ELF-1 (cell line): ENCODE measurements at places on chromosomes 7 and 10.

DNA sequence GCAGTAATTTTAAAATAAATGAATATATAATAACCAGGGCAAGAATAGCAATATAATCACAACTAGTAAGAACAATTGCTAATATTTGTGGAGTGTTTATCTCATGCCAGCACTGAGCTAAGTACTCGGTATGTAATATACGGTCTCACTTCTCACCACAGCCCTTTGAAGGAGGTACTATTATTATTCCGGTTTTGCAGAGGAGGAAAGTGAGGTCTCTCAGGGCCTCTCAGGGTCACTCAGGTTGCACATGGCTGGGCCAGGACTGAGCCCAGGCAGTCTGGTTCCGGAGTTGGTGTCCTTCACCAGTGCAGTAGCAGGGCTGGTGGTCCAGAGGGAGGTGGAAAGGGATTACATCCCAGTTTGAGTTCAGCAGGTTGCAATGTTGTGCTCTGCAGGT is 80.9 kb downstream of the CHN2 start:
- DNase-seq, result no peak

- no peak for DNase-seq
These were observed 177.7 kb upstream of the ADO start for GRCh38 chr10:62626817-62627216.

- no peak for DNase-seq
These were observed 6.6 kb downstream of the GNA12 start for GRCh38 chr7:2837496-2837895.

- DNase-seq, result no peak
These were observed 186.1 kb downstream of the MLLT10 start for GRCh38 chr10:21720090-21720489.

GRCh38 chr7:138705167-138705566 is 4.0 kb upstream of the SVOPL start:
- DNase-seq, result no peak

GRCh38 chr7:106583100-106583499 is 77.9 kb downstream of the CCDC71L start:
- DNase-seq, result no peak

GRCh38 chr10:46525177-46525823 is 31.2 kb downstream of the GPRIN2 start:
- DNase-seq, result no peak

GRCh38 chr10:97013983-97014382 is 171.8 kb downstream of the SLIT1 start:
- no peak for DNase-seq

- DNase-seq, result no peak
These were observed 11.6 kb downstream of the RPS24 start for GRCh38 chr10:78045237-78045636.

DNA sequence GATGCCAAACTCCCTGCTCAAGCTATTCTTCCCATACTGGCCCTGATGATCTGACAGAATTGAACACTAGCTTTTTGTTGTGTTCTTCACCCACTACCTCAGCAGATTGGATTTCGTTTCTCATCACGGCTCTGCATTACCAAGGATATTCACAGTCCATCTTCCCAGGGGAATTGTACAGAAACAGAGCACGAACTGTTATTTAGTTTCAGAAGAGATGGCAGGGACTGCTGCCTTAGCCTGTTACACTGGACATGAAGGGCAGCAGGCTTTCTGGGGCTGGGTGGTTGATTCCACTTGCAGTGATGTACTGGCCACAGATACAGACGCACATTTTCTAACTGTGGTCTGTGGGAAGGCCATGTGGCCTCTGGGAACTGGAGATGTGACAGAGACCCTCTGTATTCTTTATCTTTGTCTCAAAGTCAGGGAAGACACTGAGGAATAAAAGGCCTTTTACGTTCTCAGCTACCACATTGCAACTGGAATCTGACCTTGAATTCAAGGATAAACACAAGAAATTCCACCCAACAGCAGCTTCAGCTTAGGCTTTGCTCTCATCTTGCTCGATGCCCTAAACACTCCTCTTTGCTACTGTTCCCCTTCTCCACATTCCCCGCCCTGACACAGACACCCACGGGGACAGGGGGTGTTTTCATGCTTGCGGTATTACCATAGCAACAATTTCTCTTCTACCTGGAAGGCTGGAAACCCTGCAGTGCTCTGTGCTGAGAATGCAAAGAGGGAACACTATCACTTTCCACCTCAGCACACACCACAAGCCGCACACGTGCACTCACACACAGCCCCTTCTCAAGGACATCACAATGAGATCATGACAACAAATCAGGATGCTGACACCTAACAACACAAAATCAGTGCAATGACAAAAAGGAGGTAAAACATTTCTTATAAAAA is 81.7 kb downstream of the RNF216 start:
- no peak for DNase-seq

GRCh38 chr7:143419880-143420279 is 11.2 kb upstream of the EPHA1 start:
- no peak for DNase-seq

DNA sequence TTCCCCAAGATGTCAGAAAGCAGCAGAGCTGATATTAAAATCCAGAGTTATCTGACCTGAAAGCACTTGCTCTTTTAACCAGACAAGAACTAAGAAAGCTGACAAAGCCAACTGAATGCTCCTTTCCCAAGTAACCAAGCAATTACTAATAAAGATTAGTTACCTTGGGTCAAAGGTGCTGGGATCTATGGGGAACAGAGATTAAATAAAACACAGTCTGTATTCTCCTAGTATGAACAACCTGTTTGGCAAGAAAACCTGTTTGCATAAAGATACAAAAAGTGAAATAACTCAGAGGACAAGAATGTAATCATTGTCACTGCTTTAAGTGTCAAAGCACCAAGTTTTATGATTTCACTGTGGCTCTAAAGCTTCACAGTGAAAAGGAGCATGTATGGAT is 35.7 kb downstream of the ITPRID1 start:
- DNase-seq, result no peak

DNA sequence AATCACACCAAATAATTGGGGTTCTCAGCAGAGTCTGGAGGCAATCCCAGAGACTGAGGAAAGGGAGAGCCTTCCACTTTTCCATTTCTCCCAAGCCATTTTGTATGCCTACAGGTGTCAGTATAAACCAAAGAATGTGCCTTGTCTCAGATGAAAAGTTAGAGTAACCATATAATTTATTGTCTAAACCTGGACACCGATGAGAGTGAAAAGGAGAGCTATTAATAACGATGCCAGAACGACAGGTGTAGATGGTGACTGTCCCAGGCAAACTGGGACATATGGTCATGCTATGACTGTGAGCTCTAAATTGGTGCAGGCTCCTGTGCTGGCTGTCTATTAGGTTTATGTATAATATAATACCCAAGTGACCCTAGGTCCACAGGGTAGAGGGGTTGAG is 219.6 kb downstream of the ARHGAP12 start:
- DNase-seq, result no peak

GRCh38 chr10:132360766-132361447 is 28.9 kb downstream of the LRRC27 start:
- peak; percentile 38 for DNase-seq

DNA sequence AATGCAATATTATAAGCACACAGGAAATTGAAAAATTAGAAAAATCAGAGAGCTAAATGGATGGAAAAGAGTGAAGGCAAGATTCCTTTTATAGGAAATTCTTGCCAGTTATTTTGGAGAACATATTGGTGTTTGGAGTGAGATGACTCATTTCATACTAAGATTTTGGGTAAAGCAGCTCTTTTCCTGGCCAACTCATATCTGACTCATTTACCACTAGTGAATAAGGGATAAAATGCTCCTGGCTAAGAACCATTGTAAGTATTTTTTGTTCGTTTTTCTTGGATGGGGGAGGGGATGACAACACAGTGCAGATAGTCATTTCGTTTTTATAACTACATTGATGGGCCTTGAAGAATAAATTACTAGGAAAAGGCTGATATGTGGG is 139.3 kb downstream of the TWIST1 start:
- no peak for DNase-seq

GRCh38 chr10:74821501-74821900 is 4.9 kb upstream of the KAT6B start:
- no peak for DNase-seq

DNA sequence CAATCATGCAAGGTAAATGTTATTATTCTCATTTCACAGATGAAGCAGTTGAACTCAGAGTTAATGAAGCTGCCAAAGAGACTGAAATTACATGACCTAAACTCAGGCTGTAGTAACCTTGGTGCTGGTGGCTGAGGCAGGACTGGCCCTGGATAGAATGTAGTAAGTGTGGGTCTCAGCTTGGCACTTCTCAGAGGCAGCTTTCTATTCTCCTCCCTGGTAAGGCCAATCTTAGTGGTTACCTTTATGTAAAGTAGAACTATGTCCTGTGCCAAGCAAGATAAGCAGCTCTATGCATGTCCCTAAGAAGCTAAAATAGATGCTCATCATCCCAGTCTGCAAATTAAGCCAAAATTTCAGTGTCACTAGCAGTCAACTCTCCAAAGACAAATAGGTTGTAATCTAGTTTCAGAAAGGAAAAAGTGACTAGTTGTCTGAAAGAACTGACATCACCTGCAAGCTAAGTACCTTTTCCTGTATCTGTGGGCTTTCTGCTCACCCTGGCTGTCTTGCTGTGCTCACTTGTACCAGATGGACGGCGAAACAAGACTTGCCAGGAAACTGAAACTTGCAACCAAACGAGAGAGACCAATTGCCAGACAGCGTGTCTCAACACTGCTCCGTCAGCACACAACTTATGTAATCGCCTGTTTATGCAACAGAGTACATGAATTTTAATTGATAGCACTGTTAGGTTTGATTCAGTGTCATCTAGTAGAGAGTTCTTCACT is 43.7 kb downstream of the CH25H start:
- DNase-seq, result no peak

GRCh38 chr7:117907049-117907640 is 33.9 kb upstream of the CTTNBP2 start:
- DNase-seq, result no peak

DNA sequence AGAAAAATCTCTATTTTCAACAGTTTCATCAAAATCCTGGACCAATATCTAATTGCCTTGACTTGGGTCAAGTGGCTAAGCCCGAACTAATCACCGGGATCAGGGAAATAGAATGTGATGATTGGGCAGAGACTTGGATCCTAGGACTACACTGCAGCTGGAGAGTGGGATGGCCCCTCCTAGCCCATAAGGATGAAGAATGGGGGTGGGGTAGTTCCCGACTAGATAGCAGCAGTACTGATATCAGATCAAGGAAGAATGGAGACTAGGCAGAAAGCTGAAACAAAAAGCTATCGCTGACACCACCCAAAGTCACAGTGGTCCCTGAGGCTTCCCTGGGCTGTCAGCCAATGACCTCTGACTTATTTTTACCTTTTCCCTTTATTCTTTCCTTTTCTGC is 160.4 kb upstream of the PHYHIPL start:
- DNase-seq, result no peak

DNA sequence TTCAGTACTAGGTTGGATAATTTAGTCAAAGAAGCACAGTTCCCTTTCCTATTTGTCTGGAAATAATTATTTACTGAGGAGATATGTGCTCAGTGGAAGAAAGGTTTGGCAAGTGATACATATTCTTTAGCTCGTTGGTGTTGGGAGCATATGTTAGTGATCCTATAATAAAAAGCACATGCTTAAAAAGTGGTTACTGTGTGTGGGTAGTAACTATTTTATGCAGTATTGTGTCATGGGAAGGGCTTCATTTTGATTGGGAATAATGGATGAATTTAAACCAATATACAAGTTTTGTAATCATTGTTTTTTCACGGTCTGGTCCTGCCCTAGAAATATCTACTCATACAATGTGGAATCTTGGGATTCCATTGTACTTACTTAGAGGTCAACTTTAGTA is 188.7 kb upstream of the PPP1R3A start:
- no peak for DNase-seq

DNA sequence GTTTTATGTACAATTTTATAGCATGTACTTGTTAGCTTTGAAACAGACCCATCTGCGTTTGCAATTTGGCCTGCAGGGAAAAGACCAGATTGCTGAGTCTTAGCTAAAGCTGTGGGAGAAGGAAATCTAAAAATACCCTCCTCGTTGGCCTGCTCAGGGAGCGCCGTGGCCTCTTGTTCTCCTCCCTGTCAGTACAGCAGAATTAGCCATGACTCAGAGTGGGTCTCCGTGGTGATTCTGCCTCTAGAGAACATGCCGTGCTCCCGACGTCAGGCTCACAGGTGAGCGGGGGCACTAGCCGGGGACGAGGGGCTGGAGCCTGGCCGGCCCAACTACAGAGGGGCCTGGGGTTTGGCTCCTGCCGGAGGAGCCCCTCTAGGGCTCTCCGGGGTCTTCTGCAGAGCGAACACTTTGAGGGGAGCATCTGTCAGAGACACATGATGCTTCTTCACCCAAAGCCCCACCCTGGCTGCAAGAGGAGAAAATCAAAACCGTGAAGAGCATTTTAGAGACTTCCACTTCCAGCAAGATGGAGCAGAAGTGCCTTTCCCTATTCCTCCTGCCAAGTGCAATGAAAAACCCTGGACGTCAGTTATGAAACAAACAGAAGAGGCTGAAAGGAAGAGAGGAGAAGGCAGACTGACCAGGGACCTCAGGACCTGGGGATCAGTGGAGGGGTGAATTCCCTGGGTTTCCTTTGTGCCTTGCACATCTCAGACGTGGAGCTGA is 98.9 kb downstream of the LHPP start:
- no peak for DNase-seq

- DNase-seq, result no peak
These were observed 145.4 kb downstream of the LRRC4 start for GRCh38 chr7:127885843-127886242.

DNA sequence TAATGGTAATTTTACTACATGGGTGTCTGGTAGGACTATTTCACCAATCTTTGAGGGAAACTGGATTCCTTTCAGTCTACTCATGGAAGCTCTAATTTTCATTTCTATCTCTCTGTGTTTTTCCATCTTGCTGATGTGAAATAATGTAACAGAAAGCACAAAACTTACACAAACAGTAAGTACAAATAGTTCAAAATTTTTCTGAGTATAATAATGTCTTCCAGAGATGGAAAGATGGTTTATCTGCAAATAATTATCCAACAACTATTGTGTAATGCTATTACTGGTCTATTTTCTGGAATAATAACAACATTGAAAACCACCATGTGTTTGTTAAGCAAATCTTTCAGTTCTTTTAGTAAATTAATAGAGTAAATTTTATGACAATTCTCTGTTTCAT is 565.8 kb upstream of the MGMT start:
- DNase-seq, result no peak

DNA sequence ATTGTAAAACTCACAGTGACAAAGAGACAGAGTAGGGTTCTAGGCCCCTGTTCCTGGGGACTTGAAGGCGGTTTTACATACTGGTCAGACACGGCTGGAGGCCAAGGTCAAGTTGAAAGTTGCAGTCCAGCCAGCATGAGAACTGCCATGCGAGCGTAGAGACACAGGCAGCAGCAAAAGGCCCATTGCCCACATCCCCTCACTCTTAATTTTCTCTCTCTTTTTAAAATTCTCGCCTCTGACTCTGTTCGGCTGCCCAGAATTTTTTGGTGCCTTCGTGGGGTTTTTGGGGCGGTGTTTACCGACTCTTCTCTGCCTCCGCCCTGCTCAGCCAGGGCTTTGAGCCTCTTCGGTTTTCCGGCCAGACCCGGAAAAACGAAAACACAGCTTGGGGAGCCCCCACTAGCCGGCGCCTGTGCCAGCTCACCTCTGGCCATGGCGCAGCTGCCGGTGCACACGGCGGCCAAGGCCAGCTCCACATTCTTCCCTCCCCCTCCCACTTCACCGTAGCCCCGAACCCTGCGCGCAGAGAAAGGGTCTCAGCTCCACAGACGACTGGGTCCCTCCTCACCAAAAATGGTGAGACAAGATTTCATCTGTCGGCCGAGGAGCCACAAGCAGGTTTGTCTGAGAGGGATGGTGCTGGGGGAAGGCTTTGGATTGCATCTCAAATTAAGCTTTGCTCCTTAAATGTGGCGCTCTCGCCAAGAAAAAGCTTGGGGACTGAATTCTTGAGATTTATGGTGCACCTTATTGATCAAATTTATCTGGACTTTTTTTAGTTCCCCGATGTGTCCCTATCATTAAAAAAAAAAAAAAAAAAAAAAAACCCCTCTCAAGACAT is 2.3 kb upstream of the HOXA13 start:
- peak; percentile 29 for DNase-seq
